ENCODE measurements at places on chromosomes 1 and 21.

DNA sequence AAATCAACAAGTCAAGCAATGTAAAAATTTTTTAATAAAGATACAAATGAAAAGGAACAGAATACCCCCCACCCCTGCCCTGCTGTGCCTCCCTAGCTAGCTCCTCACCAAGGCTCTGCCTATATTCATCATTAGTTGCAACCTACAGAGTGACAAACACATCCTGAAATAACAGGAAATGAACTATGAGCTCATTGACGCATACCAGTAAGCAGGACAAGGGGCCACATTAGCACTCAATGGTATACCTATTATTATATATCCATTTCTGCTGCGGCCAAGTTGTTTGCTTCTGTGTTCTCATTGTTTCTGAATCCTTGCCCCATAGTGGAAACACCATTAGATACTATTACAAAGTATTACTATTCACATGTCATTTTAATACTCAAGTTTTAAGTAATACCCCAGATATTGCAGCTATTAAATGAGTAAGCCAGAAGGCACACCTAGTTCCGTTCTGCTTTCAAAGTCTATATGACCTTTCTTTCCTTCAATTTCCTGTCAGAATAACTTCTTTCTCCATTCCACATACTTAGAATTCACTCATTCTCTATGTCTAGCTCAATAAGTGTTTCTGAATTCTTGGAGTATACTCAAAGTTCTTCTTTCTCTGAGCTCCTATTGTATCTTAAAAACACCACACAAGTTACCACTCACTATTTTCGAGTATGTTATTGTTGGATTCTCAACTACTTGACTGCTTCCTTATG, 1214.9 kb downstream of the PLA2G4A start:
- no peak for DNase-seq

GRCh38 chr1:230706020-230706699, 7.8 kb downstream of the AGT start:
- DNase-seq = no peak

GRCh38 chr1:65165269-65165993, 17.4 kb downstream of the AK4 start:
- no peak for DNase-seq

DNA sequence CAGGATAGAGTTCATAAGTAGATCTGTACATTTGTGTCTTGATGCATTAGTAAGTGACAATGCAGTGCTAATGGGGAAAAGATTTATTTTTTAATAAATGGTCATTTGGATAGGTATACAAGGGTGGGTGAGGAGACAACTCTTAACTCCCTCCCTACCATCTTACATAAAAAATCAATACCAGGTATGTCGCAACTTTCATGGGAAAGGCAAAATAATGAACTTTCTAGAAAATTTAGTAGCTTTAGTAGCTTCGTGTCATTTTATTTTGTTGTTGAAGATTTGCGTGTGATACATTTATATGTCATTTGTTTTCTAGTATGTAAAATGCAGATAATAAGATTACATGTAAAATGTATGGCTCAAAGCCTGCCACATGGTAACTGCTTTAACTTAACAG, 310.8 kb downstream of the RYR2 start:
- DNase-seq = no peak

- DNase-seq = no peak
Observed at GRCh38 chr1:245292553-245292952, 137.8 kb downstream of the KIF26B start.

DNA sequence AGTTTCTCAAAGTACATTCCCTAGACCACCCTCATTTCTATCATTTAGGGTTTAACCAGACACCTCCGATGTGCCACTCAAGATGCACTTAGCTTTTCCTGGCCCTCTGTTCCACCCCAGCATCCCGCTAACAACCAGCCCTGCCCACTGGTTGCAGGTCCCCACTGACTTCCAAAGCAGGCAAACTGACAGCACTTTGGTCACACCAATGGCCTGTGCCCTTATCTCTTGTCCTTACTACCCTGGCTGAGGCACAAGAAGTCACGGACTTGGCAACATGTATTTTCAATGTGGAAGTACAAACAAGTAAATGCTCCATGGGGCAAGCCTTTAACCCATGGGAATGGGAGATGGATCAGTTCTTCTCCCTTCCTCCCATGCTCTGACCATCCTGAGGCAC, 357.1 kb downstream of the OMA1 start:
- no peak for DNase-seq

DNA sequence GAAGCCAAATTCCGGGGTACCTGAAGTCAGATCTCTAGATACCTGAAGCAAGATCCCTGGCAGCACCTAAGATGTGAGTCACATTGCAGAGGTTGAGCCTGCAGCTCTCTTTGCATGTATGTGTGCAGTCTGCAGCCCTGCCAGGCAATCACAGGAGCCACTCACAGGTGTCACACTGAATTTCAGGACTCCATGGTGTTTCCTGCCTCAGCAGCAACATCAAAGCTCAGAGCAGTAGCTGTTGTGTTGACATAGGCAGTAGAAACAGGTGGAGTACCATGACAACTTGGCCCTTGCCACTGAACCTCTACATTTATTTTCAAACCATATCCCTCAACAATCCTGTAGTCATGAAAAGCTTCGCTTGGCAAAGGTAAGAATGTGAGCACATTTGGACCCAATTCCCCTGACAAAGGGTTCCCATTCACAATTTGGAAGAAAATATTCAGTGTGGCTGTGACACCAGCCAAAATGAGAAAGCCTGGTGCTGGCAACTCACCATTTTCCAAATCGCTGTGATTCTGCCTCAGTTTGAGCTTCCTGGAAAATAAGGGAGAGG, 419.8 kb upstream of the NFIA start:
- DNase-seq = no peak

DNA sequence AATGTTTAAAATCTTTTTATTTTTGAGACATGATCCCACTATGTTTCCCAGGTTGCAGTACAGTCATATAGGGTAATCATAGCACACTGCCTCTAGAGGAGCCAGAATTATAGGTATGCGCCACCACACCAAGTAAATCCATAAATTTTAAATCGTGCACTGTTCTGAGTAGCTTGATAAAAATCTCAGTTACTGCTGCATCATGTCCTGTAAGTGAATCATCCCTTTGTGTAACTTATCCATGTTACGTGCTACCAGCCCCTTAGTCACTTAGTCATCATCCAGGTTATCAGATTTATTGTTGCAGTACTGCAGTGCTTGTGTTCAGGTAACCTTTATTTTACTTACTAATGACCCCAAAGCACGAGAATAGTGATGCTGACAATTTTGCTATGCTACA, 1770.9 kb downstream of the BRINP3 start:
- DNase-seq = no peak

DNA sequence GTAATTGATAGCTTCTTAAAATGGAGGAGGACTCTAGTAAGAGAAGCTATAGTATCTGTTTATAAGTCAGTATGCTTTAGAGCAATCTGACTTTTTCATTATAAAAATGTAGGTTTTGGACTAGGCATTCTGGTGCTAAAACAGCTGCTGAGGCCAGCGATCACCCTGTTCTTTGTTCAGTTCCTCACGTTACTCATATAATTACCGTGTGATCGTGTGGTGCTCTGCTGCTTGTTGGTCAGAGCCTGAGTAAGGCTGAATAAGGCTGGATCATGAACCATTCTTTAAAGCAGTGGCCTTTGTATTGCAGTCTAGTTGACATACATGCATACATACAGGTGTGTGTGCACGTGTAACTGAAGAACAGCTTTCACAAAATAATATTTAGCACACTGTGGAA, 25.2 kb downstream of the CDC42 start:
- DNase-seq = peak; percentile 33

GRCh38 chr1:218462116-218462515, 117.0 kb downstream of the TGFB2 start:
- no peak for DNase-seq

- DNase-seq = no peak
Observed at GRCh38 chr1:42506576-42506975, 43.5 kb downstream of the CCDC30 start.

Measured in AG20443 (cell line).